NCI-H2107 (cell line): ENCODE measurements at places on chromosomes 12 and 14.

GRCh38 chr14:104870368-104871144, 5.5 kb downstream of the CEP170B start:
- no peak for DNase-seq

DNA sequence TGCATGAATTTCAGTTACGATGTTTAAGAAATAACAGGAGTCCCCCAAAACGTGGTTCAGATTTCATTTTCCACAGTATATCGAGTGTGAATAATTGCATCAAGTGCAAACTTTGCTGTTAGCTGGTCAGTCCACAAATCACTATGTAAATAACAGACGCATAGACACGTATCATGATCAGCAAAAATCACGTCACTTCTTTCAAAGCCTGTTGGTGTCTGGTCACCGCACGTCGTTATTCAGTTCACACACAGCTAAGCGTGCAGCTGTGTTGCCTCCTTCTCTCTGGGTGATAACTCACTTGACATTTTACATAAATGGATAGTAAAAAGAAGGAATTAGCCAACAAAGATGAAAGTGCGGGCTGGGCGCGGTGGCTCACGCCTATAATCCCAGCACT, 126.8 kb upstream of the MED13L start:
- DNase-seq: no peak

GRCh38 chr12:30862486-30862885, 64.1 kb upstream of the TSPAN11 start:
- no peak for DNase-seq

DNA sequence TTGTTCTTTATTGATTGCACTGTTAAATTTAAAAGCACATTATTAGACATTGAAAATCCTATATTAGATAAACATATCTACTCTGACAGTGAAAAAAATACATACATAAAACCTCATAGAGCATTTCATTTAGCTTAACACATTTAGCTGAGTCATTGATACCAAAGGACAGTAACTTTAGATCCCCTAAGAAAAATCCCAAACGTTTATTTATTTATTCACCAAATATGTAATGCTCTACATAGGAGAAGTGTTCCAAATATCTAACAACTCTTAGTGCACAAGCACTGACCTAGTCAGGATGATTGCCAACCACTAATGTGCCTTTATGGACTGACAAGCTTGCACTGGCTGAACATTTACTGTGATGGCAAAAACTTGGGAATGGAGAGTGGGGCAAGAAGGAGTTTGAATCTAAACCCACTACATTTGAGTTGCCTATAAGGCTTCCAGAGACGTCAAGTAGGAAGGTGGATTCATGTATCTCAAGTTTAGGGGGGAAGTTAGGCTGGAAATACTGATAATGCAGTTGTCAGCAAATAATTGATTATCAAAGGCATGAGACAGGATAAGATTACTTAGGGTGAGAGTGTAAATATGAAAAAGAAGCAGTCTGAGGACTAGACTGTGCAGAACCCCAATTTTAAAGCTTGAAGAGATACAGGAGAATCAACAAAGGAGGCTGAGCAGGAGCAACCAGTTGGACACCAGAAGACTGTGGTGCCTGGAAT, 156.4 kb downstream of the PLCZ1 start:
- no peak for DNase-seq

DNA sequence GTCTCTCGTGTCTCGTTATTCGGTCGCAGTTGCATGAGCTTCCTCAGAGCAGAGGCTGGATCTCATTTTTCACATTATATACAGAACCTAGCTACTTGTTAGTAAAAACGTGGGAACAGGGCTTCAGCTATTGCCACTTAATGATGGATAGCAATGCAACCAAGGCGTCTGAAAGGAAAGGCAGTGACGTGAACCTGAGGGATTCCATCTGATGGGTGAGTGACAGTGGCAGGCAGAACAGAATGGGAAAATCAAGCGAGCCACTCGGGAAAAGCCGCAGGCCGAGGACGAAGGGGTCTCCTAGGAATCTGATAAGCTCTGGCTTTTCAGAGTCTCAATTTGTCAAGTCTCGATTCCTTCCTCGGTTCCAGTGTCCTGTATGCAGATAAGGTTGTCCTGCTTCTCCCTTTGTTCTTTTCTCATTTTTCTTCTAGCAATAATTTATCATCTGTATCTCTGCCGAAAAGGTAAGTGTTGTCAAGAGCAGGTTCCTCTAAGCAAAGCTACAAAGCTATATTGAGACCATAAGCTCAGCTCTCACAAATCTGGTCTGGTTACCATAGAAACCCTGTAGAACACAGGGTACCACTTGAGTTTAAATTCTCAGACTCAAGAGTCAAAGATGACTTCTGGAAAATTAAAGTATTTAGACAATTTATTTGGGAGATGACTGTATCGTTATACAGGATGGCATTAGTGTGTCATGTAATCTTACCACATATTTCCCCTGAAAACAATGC, 416.6 kb downstream of the GLT1D1 start:
- DNase-seq: no peak

DNA sequence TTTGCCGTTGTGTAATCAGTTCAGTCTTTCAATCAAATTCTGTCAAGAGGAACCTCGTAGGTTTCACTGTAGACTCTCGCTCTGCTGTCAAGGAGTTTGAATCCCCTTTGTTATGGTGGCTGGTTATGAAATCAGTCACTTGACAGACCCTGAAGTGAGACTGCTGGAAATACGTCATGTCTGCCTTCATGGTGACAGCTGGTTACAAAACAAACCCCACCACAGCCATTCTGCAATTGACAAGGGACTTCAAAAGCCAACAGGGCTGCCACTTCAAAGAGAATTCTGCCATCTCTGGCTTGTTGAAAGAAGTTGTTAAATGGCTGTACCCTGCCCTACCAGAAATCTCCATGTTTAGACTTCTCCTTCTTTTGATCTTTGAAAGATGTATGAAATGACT, 286.9 kb downstream of the ERC1 start:
- DNase-seq: no peak

DNA sequence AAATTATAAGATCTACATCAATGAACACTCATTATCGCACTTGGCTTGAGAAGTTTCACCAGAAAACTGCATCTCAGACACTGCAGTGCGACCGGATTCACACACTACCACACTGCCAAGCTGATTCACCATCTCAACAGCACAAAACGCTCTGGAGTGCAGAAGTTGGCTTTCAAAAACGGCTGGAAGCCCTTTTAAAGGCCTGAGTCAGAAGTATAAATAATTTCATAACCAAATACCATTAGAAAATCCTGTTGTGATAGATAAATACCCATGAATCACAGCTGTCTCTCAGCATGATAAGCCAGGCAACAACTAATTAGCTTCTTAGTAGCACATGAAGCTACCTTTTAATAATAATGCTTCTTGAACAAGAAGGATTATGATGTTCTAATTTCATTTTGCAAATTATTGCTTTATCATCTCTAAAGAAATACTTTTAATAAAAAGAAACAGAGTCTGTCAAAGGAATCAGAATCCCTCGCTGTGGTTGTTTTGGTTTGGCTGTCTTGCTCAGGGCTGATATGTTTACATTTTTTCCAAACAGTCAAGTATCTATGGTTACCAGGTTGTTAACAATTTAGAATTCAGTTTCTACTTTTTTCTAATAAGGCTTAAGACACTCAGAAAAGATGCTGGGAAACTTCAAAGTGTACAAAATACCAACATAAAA, 51.2 kb downstream of the SLC2A13 start:
- DNase-seq: no peak

GRCh38 chr12:9033265-9033887, 44.0 kb downstream of the KLRG1 start:
- DNase-seq: no peak

DNA sequence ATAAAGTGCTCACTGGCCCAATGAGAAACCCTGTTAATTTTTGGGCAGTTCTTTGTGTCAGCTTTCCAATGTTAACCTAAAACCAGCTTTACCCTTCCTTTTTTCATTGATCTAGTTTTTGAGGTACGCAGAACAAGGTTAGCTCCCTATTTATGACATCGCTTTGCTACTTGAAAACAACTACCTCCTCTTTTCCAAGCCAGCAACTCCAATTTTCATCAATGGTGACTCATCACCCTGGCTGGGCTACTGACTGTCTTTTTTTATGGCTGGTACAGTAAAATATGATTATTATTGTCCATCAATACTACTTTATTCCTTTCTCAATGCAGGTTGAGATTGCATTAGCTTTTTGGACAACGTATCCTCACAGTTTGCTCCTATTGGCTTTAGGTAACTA, 22.5 kb upstream of the AKAP6 start:
- DNase-seq: no peak

GRCh38 chr12:117102800-117103181, 3.6 kb upstream of the TESC start:
- DNase-seq: no peak

DNA sequence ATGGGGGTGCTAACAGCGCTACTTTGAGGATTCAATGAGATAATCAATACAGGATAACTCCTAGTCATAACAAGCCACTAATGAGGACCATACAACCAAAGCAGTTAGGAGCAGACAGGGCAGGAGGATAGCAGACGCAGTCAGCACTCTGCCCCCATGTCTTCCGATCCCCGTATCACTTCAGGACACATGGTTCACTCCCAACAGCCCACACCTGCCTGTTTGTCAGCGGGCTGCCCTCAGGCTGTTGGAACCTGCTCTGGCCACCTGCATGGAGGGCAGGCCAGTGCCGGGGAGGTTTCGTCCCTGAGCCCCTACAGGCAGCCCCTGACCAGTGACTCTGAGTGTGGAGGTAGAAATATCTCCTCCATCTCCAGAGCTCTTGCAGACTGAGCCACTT, 37.1 kb upstream of the LTBP2 start:
- no peak for DNase-seq

- no peak for DNase-seq
Observed at GRCh38 chr12:131892711-131893604, 1.5 kb upstream of the ULK1 start.

GRCh38 chr12:132787877-132788276, 26.2 kb upstream of the ANKLE2 start:
- DNase-seq: no peak
